HT-29 (cell line): ENCODE measurements at places on chromosomes 7 and 10.

DNA sequence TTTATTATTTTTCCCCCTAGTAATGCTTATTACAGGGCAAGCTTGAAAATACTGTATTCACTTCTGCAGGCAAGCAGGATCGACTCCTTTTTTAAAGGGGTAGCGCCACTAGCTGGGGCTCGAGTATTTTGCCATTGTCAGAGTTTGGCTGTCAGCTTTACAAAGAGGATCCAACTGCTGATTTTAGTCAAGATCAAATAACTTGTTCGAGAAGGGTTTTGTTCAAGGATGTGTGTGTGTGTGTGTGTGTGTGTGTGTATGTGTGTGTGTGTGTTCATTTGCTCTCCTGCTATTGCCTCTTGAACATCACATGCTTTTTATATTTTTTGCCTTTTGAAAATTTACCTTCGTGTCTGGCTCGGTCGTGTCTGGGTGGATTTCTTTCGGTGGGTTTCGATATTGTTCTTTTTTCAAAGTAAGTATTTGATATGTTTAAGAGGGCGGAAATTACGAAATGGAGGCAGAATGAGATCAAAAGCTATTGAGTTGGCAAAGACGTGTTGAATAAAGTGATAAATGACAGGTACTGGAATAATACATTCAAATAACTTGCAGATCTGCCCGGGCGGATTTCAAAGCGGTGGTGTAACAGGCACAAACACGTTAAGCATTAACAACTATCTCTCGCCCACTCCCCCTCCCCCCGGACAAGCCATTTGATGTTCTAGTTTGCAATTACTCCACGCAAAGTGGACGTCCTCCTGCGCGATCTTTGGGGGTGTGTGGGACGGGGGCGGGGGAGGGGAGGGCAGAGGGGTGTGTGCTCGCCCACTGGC, 1.1 kb downstream of the ARID5B start:
- DNase-seq, result peak; percentile 70

DNA sequence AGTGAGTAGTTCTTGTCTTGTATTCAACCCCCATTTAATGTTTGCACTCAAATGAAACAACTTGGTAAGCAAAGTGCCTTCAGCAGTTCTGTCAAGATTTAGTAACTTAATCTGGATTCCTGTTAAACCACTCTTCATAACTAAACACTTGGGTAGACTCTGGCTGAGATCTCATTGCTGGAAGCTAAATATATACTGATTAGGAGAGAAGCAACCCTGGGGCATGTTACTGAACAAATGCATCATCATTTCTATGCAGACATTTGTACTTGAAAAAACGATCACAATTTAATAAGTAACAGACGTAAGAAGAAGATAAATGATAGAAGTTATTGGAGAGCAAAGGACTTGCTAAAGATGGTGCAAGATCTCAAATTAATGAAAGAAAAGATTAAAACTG, 308.4 kb upstream of the POM121L12 start:
- no peak for DNase-seq

GRCh38 chr10:103786020-103786419, 69.4 kb downstream of the SH3PXD2A start:
- DNase-seq, result no peak

- DNase-seq, result no peak
Observed at GRCh38 chr10:36675458-36675880, 449.9 kb upstream of the ANKRD30A start.

- DNase-seq, result no peak
Observed at GRCh38 chr7:114942446-114943175, 20.7 kb downstream of the MDFIC start.

GRCh38 chr7:138854115-138854645, 56.2 kb upstream of the ATP6V0A4 start:
- no peak for DNase-seq

- no peak for DNase-seq
Observed at GRCh38 chr7:152120210-152120609, 94.7 kb downstream of the GALNT11 start.

DNA sequence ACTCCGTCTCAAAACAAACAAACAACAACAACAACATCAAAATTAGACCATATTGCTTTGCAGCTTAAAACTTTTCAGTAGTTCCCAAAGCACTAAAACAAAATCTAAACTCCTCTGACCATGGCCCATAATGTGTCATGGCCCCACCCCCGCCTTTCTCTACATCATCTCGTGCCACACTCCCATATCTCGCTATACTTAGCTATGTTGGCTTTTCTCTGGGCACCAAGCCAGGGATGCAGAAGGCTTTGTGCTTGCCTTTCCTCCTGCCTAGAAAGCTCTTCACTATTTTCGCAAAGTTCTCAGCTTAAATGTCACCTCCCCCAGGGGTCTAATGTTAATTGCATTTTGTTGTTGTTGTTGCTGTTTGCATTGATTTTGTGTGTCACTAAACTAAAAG, 15.1 kb upstream of the SLC16A12 start:
- no peak for DNase-seq

- no peak for DNase-seq
Observed at GRCh38 chr7:72152161-72153131, 259.7 kb downstream of the CALN1 start.

- no peak for DNase-seq
Observed at GRCh38 chr10:79346012-79346340, 1.3 kb upstream of the PPIF start.

DNA sequence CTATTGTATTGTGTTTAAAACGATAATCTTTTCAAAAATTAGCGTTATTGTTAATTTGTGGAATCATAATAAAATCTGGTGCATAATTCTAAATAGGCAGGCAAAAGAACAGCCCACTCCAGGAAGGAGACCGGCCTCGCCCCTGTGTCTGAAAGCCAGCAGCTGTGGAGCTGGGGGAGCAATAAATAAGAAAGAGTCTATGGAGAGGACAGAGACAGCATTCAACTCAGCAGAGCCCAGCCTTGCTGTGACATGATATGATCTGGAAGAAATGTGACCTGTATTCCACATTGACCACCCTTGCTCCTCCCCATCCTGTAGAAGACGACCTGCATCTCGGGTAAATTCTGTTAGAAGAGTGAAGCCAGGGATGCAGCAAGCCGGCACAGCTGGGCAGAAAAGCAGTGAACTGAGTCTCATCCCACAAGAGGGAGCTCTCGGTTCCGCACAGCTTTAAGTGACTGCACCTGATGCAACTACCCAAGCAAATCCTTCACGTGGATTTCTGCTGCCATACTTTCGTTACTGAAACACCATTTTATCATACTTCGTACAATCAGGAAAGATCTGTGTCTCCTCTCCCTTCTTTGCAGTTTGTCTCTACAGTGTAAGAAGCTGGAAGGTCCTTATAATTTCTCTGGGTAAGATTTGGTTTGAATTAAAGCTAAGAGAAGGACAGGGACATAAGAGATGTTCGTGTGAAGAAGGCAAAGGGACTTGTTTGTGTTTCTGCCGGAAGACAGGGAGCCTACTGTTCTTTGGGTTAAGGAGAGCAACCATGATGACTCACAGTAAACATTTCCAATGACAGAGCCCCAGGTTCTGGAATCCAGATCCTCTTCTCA, 427.1 kb downstream of the GPAM start:
- DNase-seq, result peak; percentile 70

DNA sequence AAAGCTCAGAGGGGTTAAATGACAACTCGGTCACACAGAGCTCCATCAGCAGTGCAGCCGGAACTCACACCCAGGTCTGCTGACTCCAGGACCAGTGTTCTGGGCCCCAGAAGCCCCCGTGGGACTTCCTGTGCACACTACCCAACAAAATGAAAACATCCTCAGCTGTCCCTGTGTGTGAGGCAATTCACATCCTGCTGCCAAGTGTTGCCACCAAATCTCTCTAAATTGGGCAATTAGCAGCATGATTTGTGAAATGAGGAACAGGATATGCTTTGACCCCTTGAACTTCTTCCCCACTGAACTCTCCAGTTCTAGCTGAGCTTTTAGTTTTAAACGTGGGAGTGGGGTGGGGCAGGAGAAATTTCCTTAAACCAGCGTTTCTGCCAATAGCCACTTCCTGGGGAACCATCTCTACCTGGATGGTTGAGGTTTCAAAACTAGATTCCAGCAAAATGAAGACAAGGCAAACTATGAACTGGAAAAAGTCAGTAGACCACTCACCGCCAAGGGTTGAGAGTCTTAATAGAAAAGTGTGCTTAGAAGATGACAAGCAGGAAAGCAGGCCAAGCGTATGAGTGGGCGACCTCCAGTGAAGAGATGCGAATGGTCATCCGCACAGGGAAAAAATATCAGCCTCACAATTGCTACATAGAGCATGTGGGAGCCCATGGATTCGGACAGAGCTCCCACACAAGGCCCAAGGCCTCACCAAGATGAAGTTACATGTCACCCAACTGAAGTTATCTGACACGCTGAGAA, 51.9 kb upstream of the CHST15 start:
- no peak for DNase-seq

DNA sequence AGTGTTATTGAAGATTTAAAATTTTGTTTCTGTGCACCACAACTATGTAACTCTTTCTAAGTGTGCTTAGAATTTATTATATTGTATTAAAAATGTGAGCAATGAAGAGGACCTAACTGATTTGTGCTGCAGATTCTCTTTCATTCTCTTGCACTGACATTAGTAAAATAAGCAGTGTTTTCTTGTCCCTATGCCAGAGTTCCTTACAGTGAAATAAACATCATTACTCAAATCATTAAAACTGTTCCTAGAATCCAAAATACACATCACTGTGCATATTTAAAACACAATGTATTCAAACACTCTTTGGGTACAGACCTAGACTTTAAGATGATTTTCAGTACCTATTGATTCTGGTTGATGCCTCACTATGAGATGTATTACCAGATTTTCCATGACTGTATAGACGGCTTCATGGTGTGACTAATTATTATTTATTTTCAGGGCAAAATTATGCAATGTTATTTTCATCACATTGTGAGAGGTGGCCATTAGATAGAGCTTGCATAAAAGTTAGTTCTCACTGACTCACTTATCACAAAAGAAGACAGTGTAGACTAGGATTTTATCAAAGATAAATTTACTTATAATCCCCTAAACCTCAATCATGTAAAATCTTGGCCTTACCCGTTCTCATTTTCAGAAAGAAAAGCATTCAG, 93.4 kb downstream of the PTPRZ1 start:
- DNase-seq, result no peak

GRCh38 chr7:158204453-158204852, 383.2 kb downstream of the PTPRN2 start:
- no peak for DNase-seq

- DNase-seq, result no peak
Observed at GRCh38 chr7:124033095-124033806, 384 bp upstream of the TMEM229A start.

DNA sequence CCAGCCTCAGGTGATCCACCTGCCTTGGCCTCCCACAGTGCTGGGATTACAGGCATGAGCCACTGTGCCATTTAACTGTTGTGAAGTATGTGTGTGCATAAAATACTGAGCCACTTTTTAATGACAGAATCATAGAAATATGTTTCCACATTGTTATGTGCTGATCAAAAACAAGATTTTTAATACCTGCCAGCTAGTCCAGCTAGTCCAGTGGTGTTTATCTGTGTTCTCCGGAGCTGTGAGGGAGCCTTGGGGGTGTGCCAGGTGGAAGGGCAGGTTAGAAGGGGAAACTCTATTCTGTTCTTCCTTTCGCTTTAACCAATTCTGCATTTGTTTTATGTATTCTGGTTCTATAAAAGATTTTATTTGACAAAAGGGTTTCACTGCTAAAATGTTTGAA, 7.0 kb downstream of the FAM221A start:
- no peak for DNase-seq

DNA sequence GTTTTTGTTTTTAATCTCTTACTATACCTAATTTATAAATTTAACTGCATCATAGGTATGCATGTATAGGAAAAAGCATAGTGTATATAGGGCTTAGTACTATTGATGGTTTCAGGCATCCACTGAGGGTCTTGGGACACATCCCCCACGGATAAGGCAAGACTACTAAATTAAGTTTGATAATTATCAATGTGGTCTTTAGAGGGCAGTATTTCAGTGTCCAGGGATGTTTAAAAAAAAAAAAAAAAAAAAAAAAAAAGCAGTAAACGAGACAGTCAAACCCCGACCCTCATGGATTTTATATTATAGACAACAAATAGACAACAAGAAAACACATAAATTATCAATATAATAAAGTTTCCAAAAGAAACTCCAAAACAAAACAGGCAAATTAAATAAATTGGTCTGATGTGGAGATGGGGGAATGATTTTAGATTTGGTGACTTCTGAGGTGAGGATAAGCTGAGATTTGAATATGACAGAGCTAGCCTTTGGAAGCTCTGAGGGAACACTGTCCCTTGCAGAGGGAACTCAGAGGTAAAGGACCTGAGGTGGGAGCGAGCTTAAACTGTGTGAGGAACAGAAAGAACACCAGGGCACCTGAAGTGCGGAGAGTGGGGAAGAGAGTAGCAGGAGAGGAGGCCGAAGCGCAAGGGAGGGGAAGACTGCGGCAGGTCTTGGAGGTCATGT, 14.8 kb downstream of the ACSM6 start:
- peak; percentile 19 for DNase-seq

DNA sequence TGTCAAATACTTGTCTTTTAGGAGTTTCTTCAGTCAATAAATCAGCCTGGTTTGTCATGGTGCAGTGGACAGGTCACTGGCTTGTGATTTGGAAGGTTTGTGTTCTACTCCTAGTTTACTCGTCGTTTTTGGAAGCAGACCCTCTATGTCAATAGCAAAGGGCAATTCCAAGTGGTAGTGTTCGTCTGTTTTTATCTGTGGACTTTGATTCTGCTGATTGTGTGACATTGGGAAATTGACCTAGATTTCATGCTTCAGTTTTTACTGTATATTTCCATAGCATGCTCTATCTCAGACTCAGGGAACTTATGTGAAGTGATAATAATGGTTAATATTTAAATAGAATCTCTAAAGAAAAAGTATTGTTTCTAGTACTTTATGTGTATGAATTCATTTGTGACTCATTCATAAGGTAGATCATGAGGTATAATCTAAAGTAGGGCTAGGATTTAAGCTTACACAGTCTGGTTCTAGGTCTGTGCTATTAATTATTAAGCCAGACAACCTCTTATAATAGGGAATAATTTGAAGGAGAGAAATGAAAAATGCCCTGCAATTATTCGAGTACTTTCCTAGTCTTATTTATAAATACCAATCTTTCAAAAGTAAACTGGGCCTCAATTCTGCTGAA, 198.1 kb downstream of the REEP3 start:
- DNase-seq, result peak; percentile 43

GRCh38 chr7:92633211-92633906, 43.2 kb upstream of the FAM133B start:
- DNase-seq, result peak; percentile 91

- no peak for DNase-seq
Observed at GRCh38 chr7:20828947-20829346, 42.3 kb upstream of the SP8 start.

- DNase-seq, result no peak
Observed at GRCh38 chr7:156026076-156026600, 213.9 kb upstream of the SHH start.

DNA sequence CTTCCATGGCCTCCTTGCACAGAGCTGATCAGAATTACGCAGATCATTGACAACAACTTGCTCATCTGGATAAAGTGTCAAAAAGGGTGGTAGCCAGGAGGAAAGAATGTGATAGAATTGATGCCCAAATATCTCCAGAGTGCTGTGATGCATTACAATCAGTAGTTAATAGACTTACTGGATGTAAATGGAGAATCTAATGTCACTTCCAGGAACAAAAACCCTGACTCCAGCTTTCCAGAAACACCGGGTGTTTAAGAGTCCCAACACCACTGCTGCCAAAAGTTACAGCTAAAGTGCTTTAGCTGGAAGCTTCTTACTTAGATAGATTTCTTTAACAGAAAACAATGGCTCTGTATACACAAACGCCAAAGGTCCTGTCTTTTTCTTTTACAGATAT, 25.7 kb upstream of the OSBPL3 start:
- DNase-seq, result no peak
